Thymus (tissue), 14 donors: ENCODE measurements at places on chromosomes 12 and 14. TPM values are rescaled to one million over a fixed set of nuclear protein-coding genes. Genes with fewer than 3 reads are reported as not detected.

DBX2 gene
- total RNA-seq: under 0.01 TPM

VPS33A gene
- 20.3 TPM for total RNA-seq

DEGS2 gene
- 0.38 TPM for total RNA-seq

ENDOU gene
- total RNA-seq: 0.14 TPM

DNA sequence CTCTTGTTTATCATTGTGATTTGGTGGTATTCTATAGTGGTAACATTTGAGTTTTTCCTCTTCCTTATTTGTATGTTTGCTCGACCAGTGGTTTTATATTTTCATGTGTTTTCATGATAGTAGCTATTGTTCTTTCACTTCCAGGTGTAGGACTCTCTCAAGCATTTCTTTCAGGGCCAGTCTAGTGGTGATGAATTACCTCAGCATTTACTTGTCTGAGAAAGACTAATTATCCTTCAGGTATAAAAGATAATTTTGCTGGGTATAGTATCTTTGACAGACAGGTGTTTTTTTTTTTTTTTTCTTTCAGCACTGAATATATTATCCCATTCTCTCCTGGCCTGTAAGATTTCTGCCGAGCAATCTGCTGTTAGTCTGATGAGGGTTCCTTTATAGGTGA is 35.0 kb upstream of the CCND2 start:
- no peaks in the 10 kb centered on the region for H3K4me1 ChIP-seq
- H3K27ac ChIP-seq: no peak overlapping the region
- no peak overlapping the region for H3K4me3 ChIP-seq
- no peak for DNase-seq

DNA sequence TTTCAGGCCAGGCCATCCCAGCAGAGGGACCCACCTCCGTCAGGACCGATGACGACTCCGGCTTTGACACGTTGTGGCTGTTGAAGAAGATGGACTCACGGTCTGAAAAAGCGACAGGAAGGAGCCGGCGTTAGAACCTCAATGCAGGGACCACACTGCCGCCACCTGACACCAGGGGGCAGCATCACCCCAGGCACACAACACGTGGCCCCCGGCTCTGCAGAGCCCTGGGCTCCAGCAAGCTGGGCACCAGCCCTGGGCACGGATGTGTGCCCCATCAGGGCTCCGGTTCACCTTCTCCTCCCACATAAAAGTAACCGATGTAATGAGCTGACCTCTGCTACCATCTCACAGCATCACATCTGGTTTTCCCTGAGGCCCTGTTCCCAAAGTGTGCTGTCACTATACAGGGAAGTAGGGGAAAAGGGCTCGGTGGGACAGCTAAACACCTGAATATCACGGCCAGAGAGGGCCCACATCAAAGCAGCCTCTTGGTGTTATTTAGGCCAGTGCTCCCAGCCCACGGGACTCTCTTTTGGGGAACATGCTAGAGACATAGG is 29.0 kb downstream of the CHGA start:
- no peaks in the 10 kb centered on the region for H3K27me3 ChIP-seq

GRCh38 chr14:61270714-61271113 is 10.4 kb downstream of the TMEM30B start:
- H3K36me3 ChIP-seq: no peaks in the 10 kb centered on the region
- DNase-seq: no peak
- no peak overlapping the region for H3K4me3 ChIP-seq
- no peak overlapping the region for H3K27ac ChIP-seq

- peaks cover 2% of the 10 kb centered on the region for H3K27me3 ChIP-seq
- H3K4me1 ChIP-seq: no peaks in the 10 kb centered on the region
- no peak overlapping the region for H3K27ac ChIP-seq
- H3K4me3 ChIP-seq: no peak overlapping the region
Observed at GRCh38 chr14:72549026-72549425, 344.9 kb downstream of the DPF3 start.

DNA sequence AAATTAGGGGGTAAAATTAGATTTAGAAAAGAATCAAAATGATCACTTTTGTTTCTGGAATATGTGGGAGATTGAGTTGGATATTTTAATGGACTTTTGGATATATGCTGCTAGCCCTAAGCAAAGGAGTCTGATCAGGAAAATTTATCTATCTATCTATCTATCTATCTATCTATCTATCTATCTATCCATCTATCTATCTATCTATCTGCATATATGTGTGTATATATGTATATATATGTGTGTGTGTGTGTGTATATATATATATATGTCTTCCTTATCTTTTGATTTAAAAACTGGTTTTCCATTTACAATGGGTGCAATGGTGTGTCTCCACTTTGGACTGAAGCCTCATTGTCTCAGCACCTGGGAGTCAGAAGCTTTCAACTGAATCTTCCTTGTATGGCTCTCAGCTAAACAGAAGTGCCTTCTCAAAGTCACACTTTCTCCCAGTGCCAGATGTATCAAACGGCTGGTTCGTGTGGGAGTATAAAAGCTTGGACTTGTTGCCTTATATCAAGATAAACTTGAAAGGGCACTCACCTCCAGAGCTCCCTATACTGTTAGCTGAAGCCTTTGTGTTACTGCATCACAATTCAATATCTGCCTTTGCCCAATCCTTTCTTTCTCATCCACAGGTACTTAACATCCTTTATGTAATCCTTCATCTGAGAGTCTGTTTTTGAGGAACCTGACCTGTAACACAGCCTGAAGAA is 31.6 kb upstream of the CD69 start:
- DNase-seq: no peak
- no peak overlapping the region for H3K27ac ChIP-seq
- H3K4me3 ChIP-seq: no peak overlapping the region
- no peaks in the 10 kb centered on the region for H3K36me3 ChIP-seq
- no peaks in the 10 kb centered on the region for H3K27me3 ChIP-seq

DNA sequence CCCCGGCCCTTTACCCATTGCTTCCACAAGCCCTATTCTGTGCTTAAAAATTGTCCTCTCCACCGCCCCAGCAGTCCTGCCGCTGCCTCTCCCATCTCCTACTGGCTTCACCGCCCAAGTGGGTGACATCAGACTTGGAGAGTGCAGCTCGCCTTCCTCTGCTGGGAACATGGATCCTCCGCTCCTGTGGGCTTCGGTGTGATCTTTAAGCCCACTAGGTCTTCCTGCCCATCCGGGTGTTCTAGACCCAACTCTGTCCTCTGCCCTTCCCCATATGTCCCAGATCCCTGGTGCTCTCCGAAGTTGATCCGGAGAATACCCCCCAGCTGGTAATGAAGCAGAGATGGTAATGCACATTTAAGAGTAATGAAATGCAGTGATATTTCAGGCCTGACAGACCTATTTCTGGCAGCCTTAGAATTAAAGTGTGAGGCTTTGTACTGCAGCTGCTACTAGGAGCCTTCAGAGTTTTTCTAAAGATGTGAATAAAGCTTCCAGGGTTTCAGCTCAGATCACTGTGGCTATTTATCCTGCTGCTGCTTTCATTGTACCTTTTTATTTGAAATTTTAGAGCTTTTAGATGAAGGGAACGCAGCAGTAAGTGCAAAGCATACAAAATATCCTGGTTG is 22.9 kb upstream of the CTDSP2 start:
- H3K4me3 ChIP-seq: no peak overlapping the region
- peaks cover 8% of the 10 kb centered on the region for H3K4me1 ChIP-seq
- H3K36me3 ChIP-seq: no peaks in the 10 kb centered on the region
- no peaks in the 10 kb centered on the region for H3K27me3 ChIP-seq

GRCh38 chr12:121499929-121500793 is 80.7 kb downstream of the KDM2B start:
- no peaks in the 10 kb centered on the region for H3K4me1 ChIP-seq
- DNase-seq: no peak
- H3K36me3 ChIP-seq: peaks cover 14% of the 10 kb centered on the region
- H3K4me3 ChIP-seq: no peak overlapping the region

- DNase-seq: no peak
- H3K27ac ChIP-seq: no peak overlapping the region
- H3K36me3 ChIP-seq: no peaks in the 10 kb centered on the region
- no peaks in the 10 kb centered on the region for H3K4me1 ChIP-seq
Observed at GRCh38 chr14:42469637-42470426, 863.2 kb downstream of the LRFN5 start.

DNA sequence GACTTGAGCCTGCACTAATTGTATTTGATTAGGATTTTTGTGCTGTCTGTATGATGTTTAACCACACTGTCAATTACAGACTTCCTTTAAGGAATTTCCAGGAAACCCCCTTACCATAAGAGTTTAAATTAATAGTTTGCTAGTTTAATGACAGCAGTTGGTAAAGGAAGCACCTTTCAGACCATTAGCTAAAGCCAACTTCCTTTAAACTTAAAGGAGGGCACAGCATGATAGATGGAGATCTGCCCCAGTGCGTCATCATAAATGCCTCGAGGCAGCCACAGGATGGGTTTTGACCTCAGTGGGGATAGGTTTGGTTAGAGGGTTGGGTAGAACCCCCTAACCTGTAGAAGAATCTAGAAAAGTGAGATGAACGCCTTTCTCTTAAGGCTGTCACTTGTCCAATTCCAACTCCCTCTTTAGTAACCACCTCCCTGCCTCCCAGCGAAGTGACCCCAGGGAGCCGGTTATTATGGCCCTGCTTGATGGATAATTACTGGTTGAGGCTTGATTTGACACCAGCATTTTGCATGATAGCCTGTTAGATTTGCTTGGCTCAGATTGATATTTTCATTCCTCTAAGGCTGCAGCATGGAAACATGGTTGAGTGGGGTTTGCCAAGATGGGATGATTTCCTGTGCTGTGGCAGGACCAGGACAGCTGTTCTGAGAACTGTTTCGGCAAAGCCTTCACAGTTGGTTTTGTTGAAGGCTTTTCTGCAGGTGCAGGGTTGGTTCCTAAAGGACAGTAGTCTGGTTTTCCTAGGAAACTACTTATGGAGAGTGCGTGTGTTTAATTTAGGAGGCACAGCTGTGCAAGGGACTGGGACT is 62.7 kb downstream of the CHST11 start:
- H3K4me1 ChIP-seq: peaks cover 29% of the 10 kb centered on the region
- H3K4me3 ChIP-seq: no peak overlapping the region
- H3K27ac ChIP-seq: no peak overlapping the region
- DNase-seq: no peak
- no peaks in the 10 kb centered on the region for H3K36me3 ChIP-seq

GRCh38 chr12:119828300-119828699 is 48.8 kb downstream of the CIT start:
- H3K27ac ChIP-seq: no peak overlapping the region
- no peak for DNase-seq
- H3K27me3 ChIP-seq: no peaks in the 10 kb centered on the region

DNA sequence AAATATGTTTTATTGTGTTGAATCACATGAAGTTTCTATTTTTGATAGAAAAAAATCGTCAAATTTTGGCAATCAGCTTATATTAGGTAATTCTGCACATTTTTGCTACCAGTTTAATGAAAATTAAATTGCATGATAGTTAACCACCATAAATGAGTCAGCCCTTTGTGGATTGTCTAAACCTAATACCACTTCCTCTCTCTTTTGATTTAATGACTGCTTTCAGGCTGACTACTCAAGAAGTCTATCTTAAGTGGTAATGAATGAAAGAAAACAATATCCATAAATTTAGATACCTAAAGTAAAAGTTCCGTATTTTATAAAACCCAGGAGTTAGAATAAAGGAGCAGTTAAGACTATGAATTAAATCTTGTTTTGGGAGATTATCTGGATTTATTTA is 450.5 kb downstream of the TMEM117 start:
- H3K4me1 ChIP-seq: no peaks in the 10 kb centered on the region
- no peak overlapping the region for H3K4me3 ChIP-seq
- no peaks in the 10 kb centered on the region for H3K27me3 ChIP-seq
- no peaks in the 10 kb centered on the region for H3K36me3 ChIP-seq
- no peak overlapping the region for H3K27ac ChIP-seq

DNA sequence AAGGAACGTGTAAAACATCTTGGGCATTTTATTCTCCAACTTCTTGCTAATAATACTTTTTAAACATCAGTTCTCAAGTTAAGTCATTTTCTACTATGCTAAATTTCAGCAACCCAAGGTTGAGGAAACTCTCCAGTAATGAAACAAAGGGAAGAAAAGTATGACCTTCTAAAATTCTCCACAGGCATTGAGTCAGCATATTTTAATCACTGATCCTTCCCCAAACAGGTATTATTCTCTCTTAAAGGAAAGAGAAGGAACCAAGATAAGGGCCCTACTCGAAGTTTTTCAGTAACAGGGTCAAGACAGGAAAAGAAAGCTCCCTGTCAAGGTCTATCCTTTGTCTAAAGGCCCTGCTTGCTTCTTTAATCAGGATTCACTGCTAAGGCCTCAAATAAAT is 3.0 kb downstream of the KICS2 start:
- H3K36me3 ChIP-seq: peaks cover 2% of the 10 kb centered on the region
- H3K27me3 ChIP-seq: no peaks in the 10 kb centered on the region
- no peak overlapping the region for H3K27ac ChIP-seq
- no peak overlapping the region for H3K4me3 ChIP-seq

- DNase-seq: no peak
- H3K4me1 ChIP-seq: peaks cover 90% of the 10 kb centered on the region
- H3K36me3 ChIP-seq: no peaks in the 10 kb centered on the region
- H3K27ac ChIP-seq: peak overlapping the region; percentile 94
- H3K4me3 ChIP-seq: no peak overlapping the region
- H3K27me3 ChIP-seq: no peaks in the 10 kb centered on the region
Observed at GRCh38 chr14:98175436-98175835, 1096.6 kb downstream of the BCL11B start.

GRCh38 chr14:54603362-54603761 is 36.4 kb downstream of the SAMD4A start:
- no peaks in the 10 kb centered on the region for H3K36me3 ChIP-seq
- H3K4me1 ChIP-seq: no peaks in the 10 kb centered on the region
- no peak overlapping the region for H3K27ac ChIP-seq

GRCh38 chr14:92584816-92585215 is 71.2 kb downstream of the RIN3 start:
- peaks cover 91% of the 10 kb centered on the region for H3K4me1 ChIP-seq
- H3K27ac ChIP-seq: no peak overlapping the region
- H3K27me3 ChIP-seq: no peaks in the 10 kb centered on the region
- peaks cover 14% of the 10 kb centered on the region for H3K36me3 ChIP-seq
- H3K4me3 ChIP-seq: no peak overlapping the region
- DNase-seq: no peak

GRCh38 chr12:92827836-92828431 is 101.2 kb downstream of the EEA1 start:
- H3K27me3 ChIP-seq: no peaks in the 10 kb centered on the region
- peak; percentile 45 for DNase-seq
- H3K36me3 ChIP-seq: no peaks in the 10 kb centered on the region
- no peak overlapping the region for H3K27ac ChIP-seq
- H3K4me1 ChIP-seq: no peaks in the 10 kb centered on the region

- peaks cover 2% of the 10 kb centered on the region for H3K4me1 ChIP-seq
- H3K27ac ChIP-seq: no peak overlapping the region
- DNase-seq: no peak
- H3K36me3 ChIP-seq: peaks cover 8% of the 10 kb centered on the region
- no peak overlapping the region for H3K4me3 ChIP-seq
Observed at GRCh38 chr14:93262446-93262845, 55.4 kb downstream of the UBR7 start.
